ENCODE measurements at places on chromosomes 16 and 17.
A peak's percentile ranks its signal among the peaks of the same experiment; 100 is the strongest.

- DNase-seq, result no peak
Observed at GRCh38 chr16:68652659-68653058, 7.5 kb downstream of the CDH3 start.

- no peak for DNase-seq
Observed at GRCh38 chr17:57516290-57517230, 228.5 kb downstream of the CCDC182 start.

GRCh38 chr17:30191072-30191471, 44.4 kb downstream of the SLC6A4 start:
- DNase-seq, result no peak

DNA sequence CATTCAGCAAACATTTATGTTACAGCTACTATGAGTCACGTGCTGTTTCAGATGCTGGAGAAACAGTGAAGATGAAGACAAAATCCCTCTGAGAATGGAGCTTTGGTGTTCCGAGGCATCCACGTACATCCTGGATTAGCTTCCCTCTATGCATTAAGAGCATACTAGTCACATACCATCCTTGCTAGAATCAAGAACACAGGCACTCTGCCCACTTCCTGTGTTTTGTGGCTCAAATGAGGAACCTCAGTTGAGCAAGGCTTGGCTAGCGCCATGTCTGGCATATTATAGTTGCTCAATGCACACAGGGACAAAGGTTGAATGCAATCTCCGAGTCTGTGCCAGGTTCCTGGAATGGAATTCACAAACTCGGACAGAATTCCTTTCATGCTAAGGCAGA, 297.5 kb downstream of the XYLT1 start:
- DNase-seq, result peak; percentile 19

- DNase-seq, result no peak
Observed at GRCh38 chr17:50719924-50720794, 756 bp downstream of the LUC7L3 start.

Data from ELR (cell line).